SW480 (cell line): ENCODE measurements at places on chromosomes 2 and 18.
A peak's percentile ranks its signal among the peaks of the same experiment; 100 is the strongest.

DNA sequence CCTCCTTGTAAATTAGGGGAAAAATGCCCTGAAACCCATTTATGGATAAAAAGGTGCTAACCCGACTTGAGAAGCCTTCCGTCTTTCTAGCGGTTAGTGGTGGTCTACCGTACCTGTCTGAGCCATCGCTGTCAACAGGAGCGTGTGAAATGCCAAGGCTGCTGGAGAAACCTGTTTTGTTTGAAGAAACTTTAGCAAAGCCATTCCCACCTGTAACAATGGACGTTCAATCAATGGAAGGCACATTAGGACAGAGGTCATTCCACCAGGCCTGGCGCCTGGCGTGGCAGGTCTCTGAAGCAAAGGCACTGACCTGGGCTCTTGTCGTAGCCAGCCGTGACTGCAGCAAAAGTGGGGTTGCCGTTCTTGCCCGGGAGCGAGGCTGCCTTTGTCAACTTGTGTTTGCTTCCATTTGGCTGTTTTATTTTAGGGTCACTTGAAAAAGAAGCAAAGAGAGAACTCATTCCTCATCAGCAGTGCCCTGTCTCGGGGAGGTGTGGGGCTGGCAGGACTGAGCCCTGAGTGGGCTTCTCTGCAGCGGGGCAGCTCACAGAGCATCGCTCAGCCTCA is 47.2 kb downstream of the ZAP70 start:
- no peak for DNase-seq

DNA sequence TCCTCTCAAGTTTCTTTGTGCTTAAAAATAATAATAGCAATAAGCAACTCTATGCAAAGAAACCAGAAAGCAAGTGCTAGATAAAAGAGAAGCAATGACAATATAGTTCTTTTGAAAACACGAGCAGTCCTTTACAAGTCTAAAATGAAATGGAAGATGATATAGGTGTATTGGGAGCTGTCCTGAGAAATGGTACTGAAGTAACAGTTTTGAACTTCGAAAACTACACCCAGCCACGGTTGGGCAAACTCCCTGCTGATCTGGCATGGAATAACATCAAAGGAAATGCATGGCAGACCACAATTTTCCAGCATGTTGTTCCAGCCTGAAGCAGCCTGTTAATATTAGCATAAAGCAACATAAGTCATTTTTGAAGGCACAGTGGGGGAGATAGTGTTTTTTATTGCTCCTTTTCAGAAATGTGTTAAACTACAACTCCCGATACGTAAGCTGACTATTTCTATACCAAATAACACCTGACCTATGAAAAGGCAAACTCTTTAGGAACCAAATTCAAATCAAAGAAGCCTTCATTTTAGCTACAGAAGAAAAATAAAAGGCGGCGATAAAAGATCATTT is 596.1 kb upstream of the KLHL29 start:
- peak; percentile 13 for DNase-seq

GRCh38 chr18:12928206-12928605 is 19.6 kb upstream of the SEH1L start:
- no peak for DNase-seq

DNA sequence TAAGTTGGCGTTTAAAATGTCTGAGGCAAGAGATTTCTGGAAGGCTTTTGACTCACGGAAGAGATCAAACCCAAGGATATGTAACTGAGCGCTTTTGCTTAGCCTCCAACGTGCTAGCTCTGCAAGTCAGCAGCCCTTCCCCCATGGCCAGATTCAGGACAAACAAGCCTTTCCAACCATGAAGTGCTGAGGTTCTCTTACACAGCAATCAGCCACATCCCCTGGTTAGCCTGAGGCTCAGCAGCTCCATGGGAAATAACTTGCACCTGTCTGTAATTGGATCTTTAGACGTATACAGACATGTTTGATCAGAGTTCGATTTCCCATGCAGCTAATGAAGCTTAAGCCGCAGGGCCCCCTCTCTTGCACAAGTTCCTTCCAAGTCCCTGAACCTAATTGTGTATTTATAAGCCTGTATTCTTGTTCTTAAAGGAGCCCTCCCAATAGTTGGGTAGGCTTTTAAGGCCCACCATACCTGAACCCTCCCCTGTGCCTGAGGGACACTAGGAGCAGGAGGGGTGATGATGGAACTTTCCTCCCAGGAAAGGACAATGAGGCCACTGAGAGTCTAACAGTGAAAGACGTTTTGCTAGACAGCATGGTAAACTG is 2.1 kb upstream of the TMEM131 start:
- DNase-seq: no peak

GRCh38 chr18:53101536-53102105 is 761.6 kb downstream of the DCC start:
- no peak for DNase-seq

- no peak for DNase-seq
Measured at GRCh38 chr2:218214116-218214515, 2.9 kb upstream of the ARPC2 start.

DNA sequence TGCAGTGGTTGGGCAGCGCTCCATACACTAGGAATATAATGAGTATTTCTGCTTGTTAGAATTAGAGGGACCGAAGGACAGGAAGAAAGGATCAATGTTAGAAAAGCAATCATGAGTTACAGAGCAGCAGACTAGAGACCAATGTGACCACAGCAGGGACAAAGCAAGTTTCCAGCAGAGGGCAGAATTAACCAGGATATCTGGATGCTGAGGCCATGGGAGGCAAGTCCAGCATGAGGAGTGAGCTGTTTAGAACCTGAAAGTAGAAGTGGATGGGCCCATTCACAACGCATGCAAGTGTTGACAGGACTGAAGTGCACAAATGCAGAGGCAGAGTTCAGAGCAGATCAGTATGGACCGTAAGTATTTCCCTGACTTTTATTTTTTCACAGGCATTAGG is 910.4 kb upstream of the GYPC start:
- DNase-seq: peak; percentile 38

- DNase-seq: no peak
Measured at GRCh38 chr18:65057439-65058083, 693.3 kb upstream of the CDH7 start.

- DNase-seq: no peak
Measured at GRCh38 chr2:201840726-201841125, 34.4 kb downstream of the CDK15 start.

DNA sequence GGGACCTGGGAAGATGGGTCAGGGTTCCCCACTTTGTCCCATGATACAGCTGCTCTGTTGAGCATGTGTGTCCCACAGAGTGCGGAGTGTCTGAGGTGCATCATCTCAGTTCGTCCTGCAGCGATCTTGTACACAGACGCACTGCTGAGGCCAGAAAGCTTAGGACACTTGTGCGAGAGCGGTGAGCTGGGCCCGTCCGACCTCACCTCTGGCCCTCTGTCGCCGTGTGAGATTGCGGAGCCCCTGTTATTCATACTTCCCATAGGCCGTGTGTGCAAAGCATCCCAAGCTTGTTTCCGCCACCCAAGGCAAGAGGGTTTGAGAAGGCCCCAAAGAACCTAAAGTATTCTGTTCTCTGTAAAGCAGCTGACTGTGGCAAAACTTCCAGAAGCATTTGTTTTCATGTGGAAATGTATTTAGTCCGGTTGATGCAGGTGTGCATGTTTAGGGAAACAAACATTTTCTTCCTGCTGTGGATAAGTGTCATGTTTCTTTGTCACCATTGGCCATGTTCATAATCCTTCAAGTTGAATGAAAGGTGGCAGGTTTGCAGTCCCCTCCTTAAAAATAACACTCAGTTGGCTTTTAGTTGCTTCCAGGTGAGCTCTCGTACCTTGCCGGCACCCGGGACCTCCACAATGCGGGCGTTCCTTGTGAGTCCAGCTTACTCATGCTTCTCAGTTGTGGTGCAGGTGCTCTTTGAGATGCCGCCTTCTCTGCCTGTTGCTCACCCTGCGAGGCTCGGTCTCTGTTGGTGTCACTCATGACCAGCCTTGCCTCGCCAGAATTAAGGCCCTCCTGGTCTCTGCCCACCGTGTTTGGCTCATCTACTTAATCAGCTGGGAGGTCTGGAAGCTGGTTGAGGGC is 5.3 kb downstream of the AGAP1 start:
- DNase-seq: no peak

DNA sequence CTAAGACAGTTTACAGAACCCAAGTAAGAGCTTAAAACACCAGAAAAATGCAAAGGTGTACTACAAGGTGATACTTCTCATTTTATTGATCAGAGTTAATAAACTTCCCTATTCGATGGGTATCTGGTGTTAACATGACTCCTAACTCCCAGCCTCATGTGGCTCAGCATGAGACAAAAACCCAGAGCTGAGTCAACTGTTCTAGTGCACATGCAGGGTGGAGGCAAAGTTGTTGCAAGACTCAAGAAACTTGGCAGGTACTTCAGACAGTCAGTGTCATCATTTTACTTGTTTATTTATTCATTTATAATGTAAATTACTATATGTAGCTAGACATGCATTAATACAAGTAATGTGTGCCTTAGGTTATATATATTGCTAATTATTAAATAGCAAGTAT is 216.6 kb upstream of the DSEL start:
- no peak for DNase-seq

- peak; percentile 36 for DNase-seq
Measured at GRCh38 chr18:3514312-3515216, 64.6 kb downstream of the TGIF1 start.

GRCh38 chr2:63710732-63711131 is 122.0 kb downstream of the MDH1 start:
- no peak for DNase-seq
